Transverse colon (tissue), 4 donors: ENCODE measurements at places on chromosomes 16 and 17. TPM values are rescaled to one million over a fixed set of nuclear protein-coding genes. Genes with fewer than 3 reads are reported as not detected.

DNA sequence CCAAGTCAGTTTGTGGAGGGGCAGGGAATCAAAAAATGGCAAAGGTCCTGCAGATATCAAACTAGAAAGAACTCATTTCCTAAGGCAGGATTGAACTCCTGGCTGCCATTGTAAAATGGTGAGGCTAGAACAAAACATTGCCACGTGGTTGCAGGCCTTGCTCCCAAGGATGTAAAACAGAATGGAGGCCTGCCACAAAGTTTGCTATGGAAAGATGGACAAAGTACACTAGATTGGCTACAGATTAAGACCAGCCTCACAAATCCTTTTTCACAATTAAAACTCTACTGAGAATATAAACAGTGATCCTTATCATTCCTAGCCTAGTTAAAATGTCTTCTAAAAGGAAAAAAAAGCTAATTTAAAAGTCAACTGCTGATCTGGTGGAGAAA, 30.9 kb downstream of the PHKB start:
- H3K4me3 ChIP-seq: no peak overlapping the region
- peak overlapping the region; percentile 72 for H3K27ac ChIP-seq
- no peaks in the 10 kb centered on the region for H3K27me3 ChIP-seq

Gene PRM1
- total RNA-seq: not detected

- no peak overlapping the region for H3K27ac ChIP-seq
- H3K36me3 ChIP-seq: no peaks in the 10 kb centered on the region
- no peaks in the 10 kb centered on the region for H3K27me3 ChIP-seq
- DNase-seq: no peak
- H3K4me3 ChIP-seq: no peak overlapping the region
- no peaks in the 10 kb centered on the region for H3K4me1 ChIP-seq
Observed at GRCh38 chr16:57574646-57575467, 32.4 kb downstream of the ADGRG5 start.

DNA sequence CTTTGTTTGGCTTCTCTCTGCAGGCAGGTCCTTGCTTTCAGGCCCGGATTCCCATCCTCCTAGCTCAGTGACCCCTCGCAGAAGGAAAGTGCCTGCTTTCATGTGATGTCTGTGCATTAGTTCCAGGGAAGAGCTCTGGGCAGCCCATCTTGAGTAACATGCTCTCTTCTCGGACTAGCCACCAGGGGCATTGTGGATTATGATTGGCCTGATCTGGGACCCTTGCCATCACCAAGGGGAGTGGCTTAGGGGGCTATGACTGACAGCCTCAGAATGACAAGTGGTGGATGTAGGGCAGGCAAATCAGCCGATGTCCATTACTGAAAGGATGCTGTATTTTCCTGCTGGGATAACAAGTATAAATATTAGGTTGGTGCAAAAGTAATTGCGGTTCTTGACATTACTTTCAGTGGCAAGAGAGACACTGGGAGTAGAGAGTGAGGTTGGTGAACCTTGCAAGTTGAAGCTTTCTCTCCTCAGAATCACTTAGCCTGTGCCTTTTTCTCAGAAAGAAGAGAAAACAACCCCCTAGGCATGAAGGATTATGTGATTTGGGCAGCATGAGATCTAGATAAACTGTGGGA, 71.5 kb upstream of the MPHOSPH6 start:
- H3K27ac ChIP-seq: no peak overlapping the region
- no peaks in the 10 kb centered on the region for H3K4me1 ChIP-seq
- no peaks in the 10 kb centered on the region for H3K36me3 ChIP-seq

Gene STAT5B
- total RNA-seq: 51.3 TPM

Gene STH
- total RNA-seq: not detected

Gene NTN3
- total RNA-seq: not detected

- no peak overlapping the region for H3K4me3 ChIP-seq
- H3K4me1 ChIP-seq: no peaks in the 10 kb centered on the region
- DNase-seq: no peak
Observed at GRCh38 chr16:49674351-49674851, 181.5 kb downstream of the ZNF423 start.

GRCh38 chr17:82301300-82301915, 16.0 kb downstream of the CD7 start:
- no peaks in the 10 kb centered on the region for H3K27me3 ChIP-seq
- H3K27ac ChIP-seq: peak overlapping the region; percentile 12
- H3K4me1 ChIP-seq: peaks cover 32% of the 10 kb centered on the region
- H3K36me3 ChIP-seq: no peaks in the 10 kb centered on the region
- H3K4me3 ChIP-seq: no peak overlapping the region
- DNase-seq: no peak

GRCh38 chr17:61009663-61010062, 332.0 kb downstream of the BCAS3 start:
- H3K4me1 ChIP-seq: no peaks in the 10 kb centered on the region
- H3K27ac ChIP-seq: no peak overlapping the region
- DNase-seq: no peak

DNA sequence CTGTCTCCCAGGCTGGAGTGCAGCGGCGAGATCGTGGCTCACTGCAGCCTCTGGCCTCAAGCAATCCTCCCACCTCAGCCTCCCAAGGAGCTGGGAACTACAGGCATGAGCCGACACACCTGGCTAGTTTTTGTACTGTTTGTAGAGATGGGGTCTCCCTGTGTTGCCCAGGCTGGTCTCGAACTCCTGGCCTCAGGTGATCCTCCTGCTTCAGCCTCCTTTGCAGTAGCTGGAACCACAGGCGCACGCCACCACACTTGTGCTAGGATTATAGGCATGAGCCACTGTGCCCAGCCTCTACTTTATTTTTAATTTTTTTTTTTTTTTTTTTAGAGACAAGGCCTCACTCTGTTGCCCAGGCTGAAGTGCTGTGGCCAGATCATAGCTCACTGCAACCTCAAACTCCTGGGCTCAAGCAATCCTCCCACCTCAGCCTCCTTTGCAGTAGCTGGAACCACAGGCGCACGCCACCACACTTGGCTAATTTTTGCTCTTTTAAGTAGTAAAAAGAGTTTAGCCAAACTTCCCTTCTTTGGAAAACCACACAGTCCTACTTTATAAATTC, 4.4 kb downstream of the NTAN1 start:
- H3K4me3 ChIP-seq: no peak overlapping the region
- no peaks in the 10 kb centered on the region for H3K27me3 ChIP-seq
- no peak for DNase-seq
- H3K27ac ChIP-seq: no peak overlapping the region
- peaks cover 22% of the 10 kb centered on the region for H3K4me1 ChIP-seq
- no peaks in the 10 kb centered on the region for H3K36me3 ChIP-seq

Gene CHAD
- total RNA-seq: 24.7 TPM

Gene DVL2
- 35.9 TPM for total RNA-seq

DNA sequence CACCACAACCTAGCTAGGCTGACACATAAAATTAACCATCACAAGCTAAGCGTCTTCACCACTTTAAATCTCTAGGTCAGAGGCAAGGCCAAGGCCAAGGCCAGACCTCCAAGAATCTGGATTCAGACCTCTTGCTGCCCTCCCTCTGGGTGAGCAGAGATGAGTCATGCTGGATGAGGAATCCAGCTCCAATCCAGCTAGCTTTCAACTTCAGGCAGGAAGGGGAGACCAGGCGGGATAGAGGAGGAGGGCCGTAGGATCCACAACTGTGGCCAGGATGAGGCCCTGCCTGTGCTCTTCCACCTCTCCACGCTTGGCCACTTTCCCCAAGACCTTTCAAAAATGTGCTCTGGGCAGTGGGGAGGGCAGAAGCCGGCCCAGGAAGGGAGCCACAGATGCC, 14.7 kb downstream of the LRRC75A start:
- no peaks in the 10 kb centered on the region for H3K36me3 ChIP-seq
- peaks cover 3% of the 10 kb centered on the region for H3K4me1 ChIP-seq
- no peak overlapping the region for H3K4me3 ChIP-seq
- peak overlapping the region; percentile 52 for H3K27ac ChIP-seq

DNA sequence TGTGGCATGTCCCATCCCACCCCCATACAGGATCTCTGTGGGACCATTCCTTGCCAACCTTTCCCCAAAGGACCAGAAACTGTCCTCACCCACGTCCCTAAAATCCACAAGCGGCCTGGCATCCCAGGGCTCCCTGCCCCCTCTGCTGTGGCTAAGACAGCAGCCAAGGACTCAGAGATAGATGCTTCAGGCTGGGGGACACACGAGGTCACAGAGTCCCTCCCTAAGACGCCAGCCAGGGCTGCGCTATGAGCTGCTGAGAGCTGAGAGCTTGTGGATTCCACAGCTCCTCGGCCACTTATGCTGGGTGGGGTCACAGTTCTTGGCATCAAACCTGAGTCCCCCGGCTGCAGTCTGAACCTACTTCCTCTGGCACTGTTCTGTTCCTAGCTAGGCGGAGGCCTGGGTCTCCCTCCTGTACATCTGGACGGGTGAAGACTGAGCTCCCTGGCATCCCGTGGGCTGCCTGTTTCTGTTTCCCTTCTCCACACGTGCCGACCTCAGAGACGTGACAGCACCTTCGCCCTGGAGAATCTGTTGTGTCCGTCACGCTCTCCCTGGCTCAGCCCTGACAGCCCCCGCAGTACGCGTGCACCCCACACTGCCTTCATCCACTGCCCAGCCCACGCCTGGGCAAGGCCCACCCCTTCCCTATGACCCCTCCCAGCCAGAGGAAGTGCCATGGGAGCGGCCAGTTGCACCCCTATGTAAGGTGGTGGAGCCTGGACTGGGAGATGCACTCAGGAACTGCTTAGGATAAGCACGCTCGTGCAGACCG, 61.2 kb downstream of the ENGASE start:
- no peak for DNase-seq
- peaks cover 27% of the 10 kb centered on the region for H3K27me3 ChIP-seq
- H3K27ac ChIP-seq: no peak overlapping the region
- no peaks in the 10 kb centered on the region for H3K36me3 ChIP-seq

Gene CACNG3
- total RNA-seq: not detected

DNA sequence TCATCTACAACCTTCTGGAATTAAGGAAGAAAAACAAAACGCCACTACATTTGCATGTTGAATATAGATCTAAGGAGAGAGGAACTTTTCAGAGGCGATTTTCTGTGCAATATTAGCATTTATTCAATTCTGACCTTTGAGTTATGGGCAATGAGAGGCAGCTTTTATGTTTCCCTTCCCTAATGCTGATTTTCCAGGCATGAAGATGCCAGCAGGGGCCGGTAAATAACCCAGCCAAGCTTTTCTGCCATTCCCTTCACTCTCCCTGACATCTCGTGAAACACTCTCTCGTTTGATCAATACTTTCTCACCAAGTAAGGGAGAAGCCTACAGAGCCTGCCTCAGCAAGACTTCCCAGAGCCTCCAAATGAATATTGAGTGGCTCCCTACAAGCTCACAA, 470.5 kb upstream of the GOT2 start:
- H3K36me3 ChIP-seq: no peaks in the 10 kb centered on the region
- H3K4me3 ChIP-seq: no peak overlapping the region
- no peak overlapping the region for H3K27ac ChIP-seq
- no peak for DNase-seq
- no peaks in the 10 kb centered on the region for H3K27me3 ChIP-seq

Gene PMFBP1
- 0.75 TPM for total RNA-seq

- H3K27me3 ChIP-seq: no peaks in the 10 kb centered on the region
- H3K4me3 ChIP-seq: no peak overlapping the region
- no peak for DNase-seq
- H3K4me1 ChIP-seq: no peaks in the 10 kb centered on the region
- H3K27ac ChIP-seq: no peak overlapping the region
Observed at GRCh38 chr17:54426296-54426886, 474.3 kb upstream of the TOM1L1 start.

- peak; percentile 75 for DNase-seq
- no peaks in the 10 kb centered on the region for H3K36me3 ChIP-seq
- no peaks in the 10 kb centered on the region for H3K4me1 ChIP-seq
- peak within 1 kb of the TSS; percentile 45 for H3K27ac ChIP-seq
- peaks cover 43% of the 10 kb centered on the region for H3K27me3 ChIP-seq
Observed at GRCh38 chr16:2857451-2858244, at the start of gene PRSS22. TSS of gene PRSS22 (minus strand) at chr16:2858170. CDS start at chr16:2858104, 66 bp downstream.

DNA sequence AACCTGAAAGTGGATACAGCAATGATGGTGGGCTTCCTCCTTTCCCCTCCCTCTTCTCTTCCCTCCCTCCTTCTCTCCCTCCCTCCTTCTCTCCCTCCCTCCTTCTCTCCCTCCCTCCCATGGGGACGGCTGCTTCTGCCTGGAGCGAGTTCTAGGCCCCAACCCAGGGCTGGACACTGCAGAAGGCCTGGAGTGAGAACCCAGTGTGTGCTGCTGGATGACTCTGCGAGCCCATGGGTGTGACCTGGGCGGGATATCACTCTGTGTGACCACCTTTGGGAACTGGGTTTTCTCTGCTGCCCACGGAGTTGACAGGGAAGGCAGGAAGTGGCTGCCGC, 242.6 kb upstream of the GSE1 start:
- H3K4me3 ChIP-seq: no peak overlapping the region
- H3K27ac ChIP-seq: peak overlapping the region; percentile 51
- no peaks in the 10 kb centered on the region for H3K27me3 ChIP-seq

- no peak overlapping the region for H3K4me3 ChIP-seq
- H3K36me3 ChIP-seq: no peaks in the 10 kb centered on the region
- DNase-seq: no peak
- no peaks in the 10 kb centered on the region for H3K27me3 ChIP-seq
- H3K4me1 ChIP-seq: no peaks in the 10 kb centered on the region
- H3K27ac ChIP-seq: no peak overlapping the region
Observed at GRCh38 chr16:20311548-20311947, 15.8 kb downstream of the GP2 start.

- H3K36me3 ChIP-seq: peaks cover 43% of the 10 kb centered on the region
- DNase-seq: no peak
- H3K27me3 ChIP-seq: no peaks in the 10 kb centered on the region
- H3K27ac ChIP-seq: no peak overlapping the region
- H3K4me3 ChIP-seq: no peak overlapping the region
- H3K4me1 ChIP-seq: peaks cover 41% of the 10 kb centered on the region
Observed at GRCh38 chr17:32356750-32357149, 6.8 kb downstream of the ZNF207 start.
